ENCODE measurements at places on chromosomes 4 and X.

GRCh38 chr4:92381616-92382015, 77.8 kb downstream of the GRID2 start:
- DNase-seq = no peak

GRCh38 chr4:131526686-131527085, 1622.4 kb upstream of the PCDH10 start:
- DNase-seq = no peak

DNA sequence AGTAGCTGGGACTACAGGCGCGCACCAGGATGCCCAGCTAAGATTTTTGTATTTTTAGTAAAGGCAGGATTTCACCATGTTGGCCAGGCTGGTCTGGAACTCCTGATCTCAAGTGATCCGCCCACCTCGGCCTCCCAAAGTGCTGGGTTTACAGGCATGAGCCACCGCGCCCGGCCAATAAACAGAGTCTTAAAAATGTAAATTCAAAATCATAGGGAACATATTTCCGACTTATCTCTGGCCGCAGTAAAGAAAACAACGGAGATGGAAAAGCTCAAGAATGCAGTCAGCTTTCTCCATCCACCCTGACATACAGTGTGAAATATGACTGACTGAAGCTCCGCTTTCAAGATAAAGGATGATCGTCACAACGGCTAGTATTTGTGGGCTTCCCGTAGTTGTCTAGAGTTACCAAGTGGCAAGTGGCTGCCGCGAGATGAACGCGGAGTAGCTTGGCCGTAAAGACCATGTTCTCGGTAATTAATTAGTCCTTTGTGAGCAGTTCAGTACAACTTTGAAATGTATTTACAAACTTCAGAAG, 495.1 kb upstream of the FAT1 start:
- DNase-seq = no peak

DNA sequence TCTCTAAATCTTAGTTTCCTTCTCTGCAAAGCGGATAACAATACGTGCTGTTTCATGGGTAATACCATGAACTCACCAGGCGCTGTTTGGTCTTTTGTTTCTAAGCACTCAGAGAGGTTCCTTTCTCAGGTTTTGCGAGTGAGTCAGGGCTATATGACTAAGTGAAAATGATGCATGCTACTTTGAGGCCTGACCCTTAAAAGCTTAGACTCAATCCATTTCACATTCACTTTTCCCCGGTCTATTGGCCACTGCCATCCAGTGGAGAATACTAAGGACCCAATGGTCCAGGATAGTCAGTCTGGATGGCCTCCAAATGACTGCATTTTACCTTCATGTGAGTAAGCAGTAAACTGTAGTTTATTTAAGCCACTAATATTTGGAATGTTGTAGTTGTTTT, 400.8 kb upstream of the SLIT2 start:
- DNase-seq = no peak

GRCh38 chrX:116480059-116480458, 17.3 kb upstream of the CT83 start:
- no peak for DNase-seq

GRCh38 chrX:50103866-50104566, 96.8 kb downstream of the AKAP4 start:
- no peak for DNase-seq

DNA sequence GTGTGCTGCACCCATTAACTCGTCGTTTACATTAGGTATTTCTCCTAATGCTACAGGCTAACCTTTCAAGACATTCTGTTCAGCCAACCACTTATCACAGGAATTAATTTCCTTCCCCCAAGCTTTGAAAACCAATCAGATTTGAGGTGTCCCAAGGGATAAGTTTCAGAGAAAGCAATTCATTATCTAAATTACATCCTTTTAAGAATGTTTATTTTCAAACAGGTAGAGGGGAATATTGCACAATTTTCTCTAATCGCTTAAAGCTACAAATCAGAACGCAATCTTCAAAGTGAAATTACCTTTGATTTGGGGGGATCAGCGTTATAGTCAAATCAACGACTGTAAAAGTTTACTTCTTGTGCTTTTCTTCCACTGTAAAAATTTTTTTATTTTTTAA, 1.6 kb downstream of the CLOCK start:
- no peak for DNase-seq

DNA sequence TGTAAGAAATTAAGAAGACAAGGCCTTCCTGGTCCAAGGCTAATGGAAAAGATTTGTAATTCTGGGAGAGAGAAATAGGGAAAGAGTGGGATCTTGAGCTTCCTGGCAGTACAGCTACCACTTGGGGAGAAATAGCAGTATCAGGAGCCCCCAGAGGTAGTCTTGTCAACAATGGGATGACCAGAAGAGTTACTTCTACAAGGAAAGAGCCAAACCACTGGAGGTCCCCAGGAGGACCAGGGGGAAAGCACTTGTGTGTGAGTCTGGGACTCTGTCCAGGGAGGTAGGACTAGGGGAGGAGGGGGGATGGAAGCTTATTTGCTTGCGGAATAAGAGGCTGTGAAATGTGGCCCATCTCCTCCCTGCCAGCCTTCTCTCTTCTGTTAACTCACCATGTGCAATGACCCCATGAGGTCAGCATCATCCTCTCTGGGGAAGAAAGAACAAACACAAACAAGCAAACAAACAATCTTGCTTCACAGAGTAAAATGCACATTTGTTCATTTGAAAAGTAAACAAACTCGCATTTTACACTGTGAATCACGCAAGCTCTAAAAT, 160.1 kb downstream of the STK32B start:
- DNase-seq = no peak

DNA sequence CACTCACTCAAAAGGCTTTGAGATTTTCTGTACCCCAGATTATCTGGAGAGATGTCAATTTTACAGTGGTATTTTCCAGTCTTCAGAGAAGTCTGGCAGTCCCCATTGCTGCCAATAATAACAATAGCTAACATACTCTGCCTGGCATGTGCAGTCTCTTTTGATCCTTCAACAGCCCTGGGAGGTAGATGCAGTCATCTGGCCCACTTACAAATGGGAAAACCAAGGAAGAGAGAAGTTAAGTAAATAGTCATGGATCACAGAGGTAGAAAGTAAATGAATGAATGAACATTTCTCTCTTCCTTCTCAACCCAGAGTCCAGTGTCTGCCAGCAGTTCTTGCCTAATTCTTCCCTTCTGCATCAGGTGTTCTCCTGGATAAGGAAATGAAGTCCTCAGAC, 113.0 kb upstream of the EDNRA start:
- DNase-seq = no peak

GRCh38 chr4:48831532-48832030, 693 bp downstream of the OCIAD1 start:
- DNase-seq = no peak

- DNase-seq = no peak
Observed at GRCh38 chr4:82786828-82787227, 11.8 kb downstream of the SCD5 start.

DNA sequence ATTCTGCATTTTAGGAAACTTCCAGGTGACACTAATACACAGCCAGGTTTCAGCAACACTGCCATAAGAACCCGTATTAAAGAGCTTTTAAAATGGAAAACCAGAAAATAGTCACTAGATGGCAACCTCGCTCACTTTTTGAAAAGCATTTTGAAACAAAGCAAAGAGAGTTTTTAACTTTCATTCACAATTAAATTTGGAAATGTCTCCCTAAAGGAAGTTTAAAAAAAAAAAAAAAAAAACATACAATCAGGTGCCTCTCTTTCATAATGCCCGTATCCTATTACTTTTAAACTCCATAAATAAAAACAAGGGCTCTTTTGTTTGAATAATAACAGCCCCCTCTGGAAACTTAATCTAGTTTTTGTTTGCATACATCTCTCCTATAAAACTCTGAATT, 20.3 kb downstream of the MEPE start:
- DNase-seq = no peak

- no peak for DNase-seq
Observed at GRCh38 chr4:31230594-31230993, 510.4 kb downstream of the PCDH7 start.

GRCh38 chr4:83821493-83821892, 285.6 kb downstream of the GPAT3 start:
- DNase-seq = no peak

Measured in mesothelial cell of epicardium (in vitro differentiated cells).